ENCODE measurements at places on chromosomes 2 and 18.

- no peak for DNase-seq
These were observed 89.6 kb downstream of the TTC32 start for GRCh38 chr2:19812166-19812565.

- DNase-seq = no peak
These were observed 47.9 kb downstream of the EPHA4 start for GRCh38 chr2:221524158-221524557.

GRCh38 chr2:76501641-76502040 lies 790.9 kb upstream of the GCFC2 start:
- DNase-seq = no peak

GRCh38 chr2:231926761-231927565 lies 767 bp upstream of the NPPC start:
- peak; percentile 12 for DNase-seq

DNA sequence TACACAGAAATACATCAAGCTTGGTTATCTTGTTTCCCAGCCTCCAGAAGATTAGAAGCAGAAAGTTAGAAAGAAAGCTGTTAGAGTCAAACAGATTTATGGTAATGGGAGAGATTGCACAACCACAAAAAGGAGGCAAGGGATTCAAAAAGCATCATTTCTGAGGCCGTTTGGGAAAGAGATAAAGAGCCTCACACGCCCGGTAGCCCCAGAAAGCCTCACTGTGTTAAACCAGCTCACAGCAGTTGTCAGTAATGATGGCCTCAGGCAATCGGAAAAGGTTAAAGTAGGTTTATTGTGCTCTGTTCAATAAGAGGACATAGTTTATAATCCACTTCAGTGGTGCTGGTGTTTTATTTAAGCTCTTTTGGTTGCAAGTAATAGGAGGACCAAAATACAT lies 111.3 kb downstream of the DCC start:
- no peak for DNase-seq

GRCh38 chr2:11810237-11810977 lies 64.0 kb downstream of the LPIN1 start:
- DNase-seq = no peak

DNA sequence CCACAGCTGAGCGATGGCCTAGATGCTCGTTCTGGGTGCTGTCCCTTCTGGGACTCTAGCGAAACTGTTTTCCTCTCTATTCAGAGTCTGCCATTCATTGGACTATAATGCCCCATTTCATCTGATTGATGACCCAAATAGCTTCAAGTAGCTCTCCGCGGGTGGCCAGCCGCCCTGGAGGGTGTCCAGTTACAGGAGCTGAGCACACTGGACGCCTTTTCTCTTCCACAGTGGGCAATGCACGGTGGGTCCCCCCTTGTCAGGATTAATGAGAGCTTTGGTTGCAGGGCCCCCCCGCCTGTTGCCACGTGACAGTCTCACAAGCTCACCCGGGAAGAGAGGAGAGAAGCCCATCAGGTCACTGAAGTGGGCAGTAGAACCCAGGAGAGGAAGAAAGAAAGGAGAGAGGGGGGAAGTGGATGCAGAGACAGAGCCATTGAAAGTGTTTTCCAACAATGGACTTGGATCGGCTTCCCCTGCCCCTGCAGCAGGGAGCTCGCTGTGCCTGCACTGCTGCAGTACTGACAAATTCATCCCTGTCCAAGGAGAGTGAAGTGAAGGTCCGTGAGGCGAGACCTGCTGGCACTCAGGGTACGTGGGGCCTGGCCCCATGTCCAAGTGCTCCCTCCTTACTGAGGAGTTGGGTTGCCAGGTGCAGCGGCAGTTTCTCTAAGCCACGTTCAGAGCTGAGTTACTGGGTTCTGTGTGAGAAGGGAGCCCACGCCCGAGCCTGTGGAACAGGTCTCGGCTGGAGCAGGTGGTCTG lies 44.8 kb downstream of the DIPK1C start:
- no peak for DNase-seq

- no peak for DNase-seq
These were observed 43.7 kb downstream of the CDC42EP3 start for GRCh38 chr2:37627710-37628109.

GRCh38 chr2:128469875-128470274 lies 151.2 kb upstream of the HS6ST1 start:
- no peak for DNase-seq
